Esophagus mucosa (tissue), 1 donor: ENCODE measurements at places on chromosomes 13 and 19.

GRCh38 chr19:39870171-39870971 lies 24.2 kb upstream of the FBL start:
- ATAC-seq = no peak

DNA sequence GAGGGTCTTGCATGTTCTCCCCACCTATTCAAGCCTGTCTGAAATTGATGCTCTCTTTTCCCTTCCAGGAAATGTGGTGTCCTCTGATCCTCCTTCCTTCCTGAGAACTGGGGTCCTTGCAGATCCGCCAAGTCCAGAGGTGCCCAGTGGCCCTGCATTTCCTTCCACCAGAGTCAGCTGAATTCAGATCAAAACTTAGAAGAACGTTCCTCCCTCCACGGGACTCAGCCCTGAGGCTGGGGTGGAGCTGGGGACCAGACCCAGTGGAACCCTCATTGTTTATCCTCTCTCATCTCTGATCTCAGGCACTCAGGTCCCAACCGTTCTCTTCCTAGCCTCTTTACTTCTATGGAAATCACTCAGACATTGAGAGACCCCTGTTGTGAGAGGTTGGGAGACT lies 477.3 kb downstream of the TSHZ3 start:
- ATAC-seq = no peak

GRCh38 chr19:875265-875879 lies 15.9 kb downstream of the CFD start:
- no peak for ATAC-seq

- ATAC-seq = peak; percentile 35
Measured at GRCh38 chr19:53432088-53432661, 391 bp downstream of the ZNF761 start.

- no peak for ATAC-seq
Measured at GRCh38 chr19:28705008-28705407, 507.9 kb downstream of the UQCRFS1 start.

GRCh38 chr19:5093297-5093928 lies 124.5 kb downstream of the KDM4B start:
- no peak for ATAC-seq

DNA sequence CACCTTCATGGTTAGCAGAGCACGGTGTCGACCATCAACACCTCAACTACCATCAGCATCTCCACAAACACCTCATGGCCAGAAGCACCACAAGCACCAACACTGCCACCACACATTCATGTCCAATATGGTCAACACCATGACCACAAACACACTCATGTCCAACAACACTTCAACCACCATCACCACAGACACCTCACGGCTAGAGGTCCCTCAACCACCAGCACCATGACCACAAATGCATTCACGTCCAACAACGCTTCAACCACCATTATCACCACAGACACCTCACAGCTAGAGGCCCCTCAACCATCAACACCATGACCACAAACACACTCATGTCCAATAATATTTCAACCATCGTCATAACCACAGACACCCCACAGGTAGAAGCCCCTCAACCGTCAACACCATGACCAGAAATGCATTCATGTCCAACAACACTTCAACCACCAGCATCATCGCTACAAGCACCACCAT lies 10.2 kb downstream of the TRAPPC5 start:
- no peak for ATAC-seq
